ENCODE measurements at places on chromosomes 4 and X. TPM values are rescaled to one million over a fixed set of nuclear protein-coding genes. Genes with fewer than 3 reads are reported as not detected.

GRCh38 chrX:68832101-68832416 is 3.2 kb downstream of the EFNB1 start:
- H3K4me1 ChIP-seq, result no peaks in the 10 kb centered on the region
- H3K27ac ChIP-seq, result peak overlapping the region; percentile 74
- no peaks in the 10 kb centered on the region for H3K27me3 ChIP-seq
- peak overlapping the region; percentile 65 for H3K4me3 ChIP-seq
- peak; percentile 52 for DNase-seq
- H3K36me3 ChIP-seq, result no peaks in the 10 kb centered on the region

DNA sequence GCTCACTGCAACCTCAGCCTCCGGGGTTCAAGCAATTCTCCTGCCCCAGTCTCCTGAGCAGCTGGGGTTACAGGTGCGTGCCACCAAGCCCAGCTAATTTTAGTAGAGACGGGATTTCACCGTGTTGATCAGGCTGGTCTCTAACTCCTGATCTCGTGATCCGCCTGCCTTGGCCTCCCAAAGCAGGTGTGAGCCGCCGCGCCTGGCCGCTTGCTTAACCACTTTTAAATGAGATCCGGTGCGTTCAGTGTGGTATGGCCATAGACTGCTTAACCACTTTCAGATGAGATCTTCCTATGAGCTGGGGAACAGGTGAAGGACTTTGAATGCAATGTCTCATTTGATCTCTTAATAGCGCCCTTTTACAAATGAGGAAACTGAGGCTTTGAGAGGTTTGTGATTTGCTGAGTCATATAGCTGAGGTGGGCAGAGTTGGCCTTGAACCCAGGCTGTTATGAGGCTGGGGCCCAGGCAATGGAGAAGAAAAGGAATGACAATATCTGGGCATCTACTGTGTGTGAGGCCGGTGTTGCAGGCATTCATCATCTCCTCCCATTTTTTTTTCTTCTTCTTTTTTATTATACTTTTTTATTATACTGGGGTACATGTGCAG is 41.9 kb upstream of the NSG1 start:
- no peak overlapping the region for H3K27ac ChIP-seq
- H3K36me3 ChIP-seq, result no peaks in the 10 kb centered on the region

NOX1 gene
- total RNA-seq, result 128 TPM

DNA sequence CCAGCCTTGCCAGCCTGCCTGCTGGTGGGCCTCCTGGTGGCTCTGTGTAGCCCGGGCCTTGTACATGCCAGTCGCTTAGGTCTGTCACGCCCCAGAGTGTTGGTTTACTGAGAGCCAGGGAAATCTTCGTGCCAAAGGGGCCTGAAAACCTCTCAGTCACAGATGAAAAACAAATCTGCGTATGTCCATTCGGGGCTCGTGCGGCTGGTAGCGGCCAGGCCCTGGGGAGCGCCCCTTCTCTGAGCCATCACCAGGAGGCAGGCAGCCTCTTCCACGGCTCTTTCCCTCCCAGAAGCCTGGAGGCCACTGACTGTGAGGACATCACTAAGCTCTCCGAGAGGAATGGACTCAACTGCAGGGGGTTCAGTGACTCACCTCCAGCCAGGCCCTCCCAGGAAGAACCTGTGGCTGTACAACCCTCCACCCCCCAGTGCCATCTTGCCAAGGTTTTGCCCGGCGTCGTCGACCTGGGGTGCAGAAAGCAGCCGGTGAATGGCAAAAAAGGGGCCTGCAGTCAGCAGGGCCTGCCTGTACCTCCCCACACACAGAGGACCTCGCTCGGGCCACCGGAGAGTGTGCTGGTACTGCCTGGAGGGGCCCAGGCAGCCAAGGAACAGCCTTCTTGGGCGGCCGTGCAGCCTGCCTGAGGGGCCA is 162.2 kb downstream of the BCOR start:
- H3K36me3 ChIP-seq, result no peaks in the 10 kb centered on the region
- no peaks in the 10 kb centered on the region for H3K27me3 ChIP-seq
- no peak for DNase-seq
- H3K27ac ChIP-seq, result no peak overlapping the region
- no peaks in the 10 kb centered on the region for H3K4me1 ChIP-seq

GRCh38 chr4:110068248-110068647 is 130.2 kb downstream of the ELOVL6 start:
- no peak for DNase-seq
- H3K4me3 ChIP-seq, result no peak overlapping the region
- H3K36me3 ChIP-seq, result no peaks in the 10 kb centered on the region

DNA sequence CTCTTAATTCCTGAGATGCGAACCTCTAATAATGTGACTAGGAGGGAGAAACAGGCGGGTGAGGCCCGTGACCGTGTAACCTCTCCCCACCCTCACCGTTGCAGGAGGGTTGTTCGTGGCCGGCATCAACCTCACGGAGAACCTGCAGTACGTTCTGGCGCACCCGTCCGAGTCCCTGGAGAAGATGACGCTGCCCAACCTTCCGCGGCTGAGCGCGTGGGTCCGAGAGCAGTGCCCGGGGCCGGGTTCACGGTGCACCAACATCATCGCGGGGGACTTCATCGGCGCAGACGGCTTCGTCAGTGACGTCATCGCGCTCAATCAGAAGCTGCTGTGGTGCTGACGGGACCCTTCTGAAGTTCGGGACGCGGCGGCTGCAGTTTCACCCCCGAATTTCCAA is 17.8 kb downstream of the PLCXD1 start:
- no peaks in the 10 kb centered on the region for H3K4me1 ChIP-seq
- H3K27me3 ChIP-seq, result no peaks in the 10 kb centered on the region
- no peaks in the 10 kb centered on the region for H3K36me3 ChIP-seq
- DNase-seq, result no peak

ASB11 gene
- total RNA-seq, result 0.10 TPM

- no peaks in the 10 kb centered on the region for H3K27me3 ChIP-seq
- no peak for DNase-seq
- no peak overlapping the region for H3K4me3 ChIP-seq
- no peaks in the 10 kb centered on the region for H3K4me1 ChIP-seq
- no peak overlapping the region for H3K27ac ChIP-seq
Measured at GRCh38 chr4:48157271-48157670, 23.2 kb upstream of the TXK start.

IL21 gene
- not detected for total RNA-seq

- H3K4me1 ChIP-seq, result no peaks in the 10 kb centered on the region
- no peaks in the 10 kb centered on the region for H3K36me3 ChIP-seq
- no peak overlapping the region for H3K4me3 ChIP-seq
- no peak for DNase-seq
- no peaks in the 10 kb centered on the region for H3K27me3 ChIP-seq
- no peak overlapping the region for H3K27ac ChIP-seq
Measured at GRCh38 chrX:22268706-22269105, 4.0 kb upstream of the CBLL2 start.

- no peaks in the 10 kb centered on the region for H3K4me1 ChIP-seq
- no peaks in the 10 kb centered on the region for H3K36me3 ChIP-seq
- peak; percentile 29 for DNase-seq
- no peaks in the 10 kb centered on the region for H3K27me3 ChIP-seq
- H3K4me3 ChIP-seq, result no peak overlapping the region
Measured at GRCh38 chrX:150572206-150572605, 3.8 kb downstream of the MTM1 start.

PF4V1 gene
- not detected for total RNA-seq

GRCh38 chrX:67892401-67892800 is 348.6 kb downstream of the AR start:
- no peak overlapping the region for H3K4me3 ChIP-seq
- no peaks in the 10 kb centered on the region for H3K36me3 ChIP-seq

FGF5 gene
- 1.5 TPM for total RNA-seq

MAGEB1 gene
- not detected for total RNA-seq

- H3K4me3 ChIP-seq, result no peak overlapping the region
- H3K27me3 ChIP-seq, result no peaks in the 10 kb centered on the region
- H3K4me1 ChIP-seq, result no peaks in the 10 kb centered on the region
- no peaks in the 10 kb centered on the region for H3K36me3 ChIP-seq
- no peak overlapping the region for H3K27ac ChIP-seq
Measured at GRCh38 chr4:102036619-102037376, 246.3 kb downstream of the BANK1 start.

GRCh38 chrX:77953302-77953701 is 16.1 kb downstream of the PGAM4 start:
- H3K27ac ChIP-seq, result no peak overlapping the region
- H3K4me3 ChIP-seq, result no peak overlapping the region
- no peaks in the 10 kb centered on the region for H3K36me3 ChIP-seq
- DNase-seq, result no peak
- H3K27me3 ChIP-seq, result peaks cover 4% of the 10 kb centered on the region
- H3K4me1 ChIP-seq, result no peaks in the 10 kb centered on the region

DNA sequence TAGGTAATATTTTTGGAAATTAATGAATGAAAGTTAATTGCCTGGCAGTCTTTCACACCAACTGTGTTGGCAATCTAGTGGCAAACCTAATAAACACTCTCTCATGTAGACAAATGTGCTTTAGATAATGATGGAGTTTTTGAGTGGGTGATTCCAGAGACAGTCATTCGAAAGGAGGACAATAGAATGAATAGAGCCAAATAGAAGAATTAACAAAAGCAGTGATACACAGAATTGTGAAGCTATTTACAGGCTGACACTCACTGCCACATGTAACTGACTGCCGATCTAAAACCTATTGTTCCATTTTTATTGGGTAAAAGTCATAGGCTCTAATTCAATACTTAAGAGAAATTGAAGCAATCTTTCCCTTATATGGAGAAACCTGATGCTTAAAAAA is 338.5 kb downstream of the PCDH7 start:
- no peak overlapping the region for H3K4me3 ChIP-seq
- no peaks in the 10 kb centered on the region for H3K27me3 ChIP-seq
- H3K27ac ChIP-seq, result no peak overlapping the region
- H3K4me1 ChIP-seq, result no peaks in the 10 kb centered on the region

- no peaks in the 10 kb centered on the region for H3K27me3 ChIP-seq
- no peak overlapping the region for H3K27ac ChIP-seq
- no peak overlapping the region for H3K4me3 ChIP-seq
- no peak for DNase-seq
- H3K4me1 ChIP-seq, result no peaks in the 10 kb centered on the region
Measured at GRCh38 chr4:121717680-121718237, 21.0 kb upstream of the ANXA5 start.

DNA sequence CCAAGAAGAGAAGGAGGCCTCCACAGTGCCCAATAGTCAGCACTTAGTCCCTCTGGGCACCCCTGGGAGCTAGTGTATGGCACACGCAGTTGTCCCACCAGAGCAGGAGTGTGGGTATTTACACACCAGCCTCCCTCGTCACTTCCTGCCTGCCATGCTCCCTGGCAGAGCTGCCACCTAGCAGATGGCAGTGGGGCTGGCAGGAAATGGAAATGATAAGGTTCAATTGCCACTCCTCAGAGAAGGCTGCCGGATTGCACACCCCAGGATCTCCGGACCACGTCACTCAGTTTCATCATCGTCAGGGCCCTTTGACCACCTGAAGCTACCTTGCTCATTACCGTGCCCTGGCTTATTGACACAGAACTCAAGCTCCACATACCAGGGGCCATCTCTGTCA is 173.3 kb upstream of the PSAPL1 start:
- H3K4me1 ChIP-seq, result no peaks in the 10 kb centered on the region
- no peak overlapping the region for H3K27ac ChIP-seq
- H3K36me3 ChIP-seq, result no peaks in the 10 kb centered on the region

DNA sequence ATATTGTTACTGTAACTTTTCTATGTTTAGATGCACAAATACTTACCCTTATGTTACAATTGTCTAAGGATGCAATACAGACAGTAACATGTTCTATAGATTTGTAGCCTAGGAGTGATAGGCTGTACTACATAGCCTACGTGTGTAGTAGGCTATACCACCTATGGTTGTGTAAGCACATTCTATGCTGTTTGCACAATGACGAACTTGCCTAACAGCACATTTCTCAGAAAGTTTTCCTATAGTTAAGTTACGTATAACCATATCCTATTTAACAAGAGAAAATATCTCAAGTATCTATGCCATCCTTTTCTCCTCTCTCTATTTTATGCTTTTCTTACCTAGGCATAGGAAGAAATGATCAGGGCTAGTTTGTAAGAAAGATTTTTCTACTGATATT is 710.8 kb upstream of the HTR2C start:
- no peaks in the 10 kb centered on the region for H3K27me3 ChIP-seq
- H3K4me1 ChIP-seq, result no peaks in the 10 kb centered on the region
- no peak for DNase-seq
- no peak overlapping the region for H3K27ac ChIP-seq

GRCh38 chr4:150720973-150721518 is 139.1 kb downstream of the MAB21L2 start:
- H3K36me3 ChIP-seq, result no peaks in the 10 kb centered on the region
- DNase-seq, result no peak
- H3K4me3 ChIP-seq, result no peak overlapping the region
- H3K4me1 ChIP-seq, result peaks cover 6% of the 10 kb centered on the region

DNA sequence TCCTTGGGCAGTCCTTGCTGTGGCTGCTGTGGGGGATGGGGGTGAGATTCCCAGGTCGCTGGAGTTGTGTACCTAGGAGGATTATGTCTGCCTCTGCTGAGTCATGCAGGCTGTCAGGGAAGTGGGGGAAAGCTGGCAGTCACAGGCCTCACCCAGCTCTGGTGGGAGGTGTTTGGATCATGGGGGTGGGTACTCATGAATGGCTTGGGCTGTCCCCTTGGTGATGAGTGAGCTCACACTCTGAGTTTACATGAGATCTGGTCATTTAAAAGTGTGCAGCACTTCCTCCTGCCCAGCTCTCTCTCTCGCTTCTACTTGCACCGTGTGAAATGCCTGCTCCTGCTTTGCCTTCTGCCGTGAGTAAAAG is 24.6 kb upstream of the PDLIM3 start:
- DNase-seq, result peak; percentile 63
- no peaks in the 10 kb centered on the region for H3K4me1 ChIP-seq
- H3K27me3 ChIP-seq, result no peaks in the 10 kb centered on the region
- H3K4me3 ChIP-seq, result no peak overlapping the region

- H3K4me1 ChIP-seq, result no peaks in the 10 kb centered on the region
- no peak overlapping the region for H3K4me3 ChIP-seq
- DNase-seq, result no peak
- no peak overlapping the region for H3K27ac ChIP-seq
- no peaks in the 10 kb centered on the region for H3K27me3 ChIP-seq
Measured at GRCh38 chr4:129468624-129469023, 372.7 kb downstream of the C4orf33 start.

DNA sequence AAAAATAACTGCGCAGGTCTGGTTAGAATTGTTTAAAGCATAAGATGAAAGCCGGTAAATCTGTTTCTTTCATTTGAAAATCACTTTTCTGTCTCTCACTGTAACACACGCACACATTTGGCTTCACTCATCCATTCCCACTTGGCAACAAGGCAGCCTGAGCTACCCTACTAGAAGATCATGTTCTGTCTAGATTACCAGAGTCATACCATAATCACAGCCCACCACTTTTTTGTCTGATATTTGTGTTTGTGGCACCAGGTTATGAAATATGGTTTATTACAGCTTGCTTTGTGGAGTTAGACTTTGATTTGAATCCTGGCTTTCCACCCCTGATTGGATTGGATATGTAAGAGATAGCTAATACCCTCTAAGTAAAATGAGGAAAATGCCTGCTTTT is 2.2 kb downstream of the USO1 start:
- no peaks in the 10 kb centered on the region for H3K27me3 ChIP-seq
- no peak for DNase-seq
- no peak overlapping the region for H3K4me3 ChIP-seq
- H3K27ac ChIP-seq, result no peak overlapping the region

Data from colonic mucosa (tissue), 4 donors.